ENCODE measurements at places on chromosomes 12 and 14. TPM values are rescaled to one million over a fixed set of nuclear protein-coding genes. Genes with fewer than 3 reads are reported as not detected.

Gene B4GALNT3
- polyA plus RNA-seq: 6.3 TPM

Gene CMA1
- polyA plus RNA-seq: 2.1 TPM

Gene ERP29
- polyA plus RNA-seq: 96.6 TPM

Gene MED6
- 14.9 TPM for polyA plus RNA-seq

Gene ARHGAP9
- polyA plus RNA-seq: 2.6 TPM

Gene MYH6
- polyA plus RNA-seq: 0.56 TPM

Data from adipose tissue (tissue), 3 donors.